Transverse colon (tissue), 4 donors: ENCODE measurements at places on chromosomes 6 and 20. TPM values are rescaled to one million over a fixed set of nuclear protein-coding genes. Genes with fewer than 3 reads are reported as not detected.

TGM2 gene
- total RNA-seq: 52.0 TPM

NUP153 gene
- total RNA-seq: 28.9 TPM

OOEP gene
- not detected for total RNA-seq

GRCh38 chr20:60986506-60987156, 265.4 kb upstream of the CDH4 start:
- H3K4me1 ChIP-seq: no peaks in the 10 kb centered on the region
- no peaks in the 10 kb centered on the region for H3K36me3 ChIP-seq
- DNase-seq: no peak

DNA sequence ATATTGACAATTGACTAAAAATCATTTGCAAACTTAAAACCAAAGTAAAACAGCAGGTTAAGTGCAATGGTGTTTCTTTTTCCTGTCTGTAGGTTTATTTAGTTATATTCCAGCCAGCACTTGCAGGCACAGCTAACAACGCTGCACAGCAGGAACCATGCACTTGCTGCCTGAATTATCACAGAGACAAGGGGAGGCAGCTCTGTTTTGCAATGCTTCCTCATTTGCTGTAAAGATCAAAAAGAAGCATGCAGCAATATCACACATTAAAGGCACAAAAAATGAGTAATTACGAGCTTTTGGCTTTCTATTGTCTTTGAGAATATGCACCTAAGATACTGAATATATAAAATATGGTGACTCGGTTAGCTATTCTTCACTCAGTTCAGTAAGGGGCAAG, 241.9 kb downstream of the EPHA7 start:
- no peaks in the 10 kb centered on the region for H3K36me3 ChIP-seq
- DNase-seq: no peak
- no peak overlapping the region for H3K27ac ChIP-seq
- H3K4me3 ChIP-seq: no peak overlapping the region

GRCh38 chr6:128465368-128466343, 54.7 kb downstream of the PTPRK start:
- no peak overlapping the region for H3K4me3 ChIP-seq
- DNase-seq: no peak
- H3K4me1 ChIP-seq: peaks cover 13% of the 10 kb centered on the region

DNA sequence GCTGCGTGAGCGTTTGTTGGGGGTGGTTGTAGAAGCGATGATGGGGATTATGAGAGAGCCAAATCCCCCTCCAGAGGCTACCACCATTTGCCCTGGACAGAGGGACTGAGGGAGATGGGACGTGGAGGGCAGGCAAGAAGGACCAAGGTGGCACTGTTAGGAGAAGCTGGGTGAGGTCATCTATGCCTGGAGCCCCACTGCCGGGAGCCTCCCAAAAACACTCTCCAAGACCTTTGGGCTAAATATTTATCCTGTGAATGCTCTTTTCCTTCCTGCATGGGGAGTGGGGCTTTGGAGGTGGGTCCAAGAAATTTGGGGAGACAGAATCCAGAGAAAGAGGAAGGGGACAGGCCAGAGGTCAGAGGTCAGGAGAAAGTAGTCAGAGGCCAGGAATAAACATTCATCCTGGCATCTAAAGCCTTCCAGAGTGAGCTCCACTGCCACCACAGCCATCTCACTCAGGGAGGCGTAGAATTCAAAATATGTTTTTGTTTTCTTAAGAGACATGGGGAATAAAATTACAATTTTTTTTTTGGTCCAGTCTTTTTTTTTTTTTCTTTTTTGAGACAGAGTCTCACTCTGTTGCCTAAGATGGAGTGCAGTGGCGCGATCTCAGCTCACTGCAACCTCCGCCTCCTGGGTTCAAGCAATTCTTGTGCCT, 17.8 kb upstream of the PTGIS start:
- H3K4me1 ChIP-seq: peaks cover 22% of the 10 kb centered on the region
- DNase-seq: no peak
- H3K27ac ChIP-seq: peak overlapping the region; percentile 67
- no peaks in the 10 kb centered on the region for H3K27me3 ChIP-seq
